ENCODE measurements at places on chromosomes 3 and 15.

- DNase-seq: peak; percentile 64
These were observed 31.0 kb downstream of the POC1A start for GRCh38 chr3:52123106-52123725.

DNA sequence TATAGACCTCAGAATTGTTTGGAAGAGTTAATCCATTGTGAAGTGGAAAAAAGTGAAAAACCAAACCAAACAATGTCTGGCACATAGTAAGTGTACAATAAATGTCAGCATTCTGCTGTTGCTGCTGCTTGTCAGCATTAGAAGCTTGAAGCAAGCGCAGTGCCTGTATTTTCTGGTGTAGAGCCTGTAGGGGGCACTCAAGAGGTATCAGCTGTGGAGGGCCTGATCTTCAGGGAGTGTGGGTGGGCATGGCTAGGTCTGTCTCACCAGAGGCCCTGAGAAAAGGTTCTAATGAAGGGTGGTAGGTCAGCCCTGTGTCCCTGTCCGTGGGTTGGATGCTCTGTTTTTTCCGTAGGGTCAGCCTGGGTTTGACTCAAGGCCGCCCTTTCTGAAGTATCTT, 3.6 kb downstream of the ADAMTSL3 start:
- DNase-seq: no peak

DNA sequence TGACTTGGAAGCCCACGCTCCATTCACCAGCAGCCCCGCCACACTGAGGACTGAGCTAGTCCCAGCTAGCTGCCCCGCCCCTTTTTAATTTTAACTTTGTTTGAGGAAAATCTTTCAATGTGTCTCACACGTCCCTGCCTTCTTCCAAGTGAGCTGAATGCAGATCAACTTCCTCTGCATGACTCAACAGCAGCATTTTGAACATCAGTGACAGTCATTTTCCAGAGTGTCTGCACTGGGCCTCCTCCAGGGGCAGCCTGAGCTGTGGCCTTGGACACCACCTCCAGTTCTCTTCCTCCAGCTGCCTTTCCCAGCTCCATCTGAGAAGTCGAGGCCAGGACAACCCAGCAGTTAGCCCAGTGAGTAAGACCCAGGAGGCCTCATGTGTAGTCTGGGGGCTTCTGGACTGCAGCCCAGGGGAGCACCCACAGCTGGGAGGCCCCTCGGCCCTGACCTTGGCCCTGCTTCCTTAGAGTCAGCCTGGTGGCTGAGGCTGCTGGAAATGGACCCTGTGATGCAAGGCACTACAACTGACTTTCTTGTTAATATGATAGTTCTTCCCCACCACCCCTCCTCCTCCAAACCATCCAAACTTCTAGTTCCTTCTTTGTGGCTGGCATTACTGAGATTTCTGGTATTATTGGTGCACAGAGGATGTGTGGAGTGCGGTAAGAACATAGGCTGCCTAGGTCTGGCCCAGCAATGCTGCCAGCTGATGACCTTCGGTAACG, 21.4 kb upstream of the ESYT3 start:
- no peak for DNase-seq

- no peak for DNase-seq
These were observed 116.7 kb downstream of the RASA2 start for GRCh38 chr3:141603473-141604035.

GRCh38 chr15:40955930-40956540, 2.8 kb downstream of the CHAC1 start:
- DNase-seq: no peak

Measured in stimulated activated CD4-positive, alpha-beta T cell treated with anti-CD3 and anti-CD28 coated beads, Interleukin-4, amount 100 ng/mL, for 4 hours (primary cell).